ENCODE measurements at places on chromosomes 5 and 9.

DNA sequence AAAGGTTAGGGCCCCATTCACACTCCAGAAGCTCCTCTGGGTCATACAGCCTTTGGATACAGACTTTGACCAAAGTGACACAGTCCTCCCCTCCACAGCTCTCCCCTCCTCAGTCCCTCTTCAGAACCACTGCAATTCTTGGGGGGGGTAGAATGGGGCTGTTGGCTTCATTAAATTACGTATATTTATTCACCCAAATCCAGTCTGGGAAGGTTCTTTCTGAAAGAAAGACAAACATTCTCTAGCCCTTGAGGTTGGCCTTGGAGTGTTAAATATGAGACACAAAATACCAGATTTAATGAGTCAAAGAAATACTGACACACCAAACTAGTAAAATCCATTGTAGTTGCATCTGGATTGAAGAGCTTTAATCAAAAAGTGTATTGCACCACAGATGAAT is 16.1 kb downstream of the ARPC5L start:
- no peak for DNase-seq

GRCh38 chr5:85921590-85921989 is 696.2 kb upstream of the COX7C start:
- no peak for DNase-seq

GRCh38 chr9:21779397-21779796 is 23.0 kb upstream of the MTAP start:
- DNase-seq, result no peak

DNA sequence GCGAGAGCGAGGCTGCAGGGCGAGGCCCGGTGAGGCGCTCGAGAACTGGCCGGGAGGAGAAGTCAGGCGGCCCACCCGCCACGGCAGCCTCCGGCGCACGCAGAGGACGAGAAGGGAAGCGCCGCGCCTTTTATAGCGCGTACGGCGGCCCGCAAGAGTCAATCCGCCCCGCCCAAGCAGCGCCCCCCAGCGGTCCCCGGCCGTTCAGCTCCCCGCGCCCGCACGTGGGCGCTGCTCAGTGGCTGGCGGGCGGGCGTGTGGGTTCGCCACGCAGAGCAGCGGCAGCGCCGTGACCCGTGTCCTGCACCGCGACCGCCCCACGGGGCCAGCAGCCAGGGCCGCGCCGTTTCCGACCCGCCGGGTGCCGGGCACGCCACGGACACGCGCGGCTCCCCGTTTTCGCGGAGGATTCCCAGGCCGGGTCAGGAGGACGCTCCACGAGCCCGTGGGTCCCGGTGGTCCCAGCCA is 14.6 kb downstream of the LCN10 start:
- no peak for DNase-seq

DNA sequence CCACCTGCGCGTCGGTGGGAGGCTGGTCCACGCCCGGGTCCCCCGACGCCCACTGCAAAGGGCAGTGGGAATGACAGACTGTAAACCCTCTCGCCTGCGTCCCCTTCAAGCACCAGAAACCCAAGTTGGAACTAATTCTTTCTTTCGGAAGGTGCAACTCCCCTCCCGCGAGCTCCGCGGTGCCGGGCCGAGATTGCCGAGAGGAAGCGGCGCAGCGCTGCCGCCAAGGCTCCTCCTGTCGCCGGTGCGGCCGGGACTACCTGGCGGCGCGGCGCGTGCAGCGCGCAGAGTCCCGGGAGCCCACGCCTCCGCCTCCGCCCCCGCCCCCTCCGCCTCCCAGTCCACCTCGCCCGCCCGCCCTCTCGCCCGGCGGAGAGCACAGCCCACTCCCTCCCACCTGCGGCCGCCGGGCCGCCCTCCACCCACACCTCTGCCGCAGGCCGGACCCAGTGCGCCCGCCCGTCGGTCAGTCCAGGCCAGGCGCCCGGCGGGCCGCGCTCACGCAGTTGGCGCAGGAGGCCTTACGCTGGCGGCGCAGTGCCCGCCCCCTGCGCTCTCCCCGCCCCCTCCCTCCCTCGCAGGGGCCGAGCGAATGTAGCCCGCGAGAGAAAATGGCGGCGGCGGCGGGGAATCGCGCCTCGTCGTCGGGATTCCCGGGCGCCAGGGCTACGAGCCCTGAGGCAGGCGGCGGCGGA is at the start of gene MAP3K1:
TSS of gene MAP3K1 (plus strand) at position 587 of the 695 bp plus-strand sequence. CDS start at position 612, 25 bp downstream.
- peak; percentile 52 for DNase-seq

DNA sequence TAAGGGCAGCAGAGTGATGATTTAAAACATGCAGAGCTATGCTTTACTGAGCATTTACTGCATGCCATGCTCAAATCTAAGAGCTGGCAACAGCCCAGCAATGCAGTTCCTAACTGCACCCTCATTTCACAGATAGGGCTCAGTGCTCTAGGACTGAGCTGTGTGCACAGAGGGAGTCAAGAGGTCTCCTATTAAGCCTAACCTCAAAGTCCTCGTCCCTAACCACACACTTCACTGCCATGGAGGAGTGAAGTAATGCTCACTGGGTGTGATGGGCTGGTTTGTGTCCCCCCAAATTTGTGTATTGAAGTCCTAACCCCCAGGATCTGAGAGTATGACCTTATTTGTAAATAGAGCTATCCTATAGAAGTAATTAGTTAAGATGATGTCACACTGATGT is 25.9 kb downstream of the BARX1 start:
- DNase-seq, result no peak

DNA sequence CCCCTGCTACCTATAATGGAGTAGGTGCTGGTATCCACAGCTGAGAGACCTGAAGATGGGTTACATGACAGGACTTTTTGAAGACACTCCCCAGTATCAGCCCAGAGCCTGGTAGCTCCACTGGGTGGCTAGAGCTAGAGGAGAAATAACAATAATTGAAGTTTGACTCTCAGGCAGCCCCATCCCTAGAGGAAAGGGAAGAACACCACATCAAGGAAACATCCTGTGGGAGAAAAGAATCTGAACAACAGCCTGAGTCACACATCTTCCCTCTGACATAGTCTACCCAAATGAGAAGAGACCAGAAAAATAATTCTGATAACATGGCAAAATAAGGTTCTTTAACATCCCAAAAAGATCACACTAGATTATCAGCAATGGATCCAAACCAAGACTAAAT is 432.1 kb downstream of the CDH18 start:
- no peak for DNase-seq

DNA sequence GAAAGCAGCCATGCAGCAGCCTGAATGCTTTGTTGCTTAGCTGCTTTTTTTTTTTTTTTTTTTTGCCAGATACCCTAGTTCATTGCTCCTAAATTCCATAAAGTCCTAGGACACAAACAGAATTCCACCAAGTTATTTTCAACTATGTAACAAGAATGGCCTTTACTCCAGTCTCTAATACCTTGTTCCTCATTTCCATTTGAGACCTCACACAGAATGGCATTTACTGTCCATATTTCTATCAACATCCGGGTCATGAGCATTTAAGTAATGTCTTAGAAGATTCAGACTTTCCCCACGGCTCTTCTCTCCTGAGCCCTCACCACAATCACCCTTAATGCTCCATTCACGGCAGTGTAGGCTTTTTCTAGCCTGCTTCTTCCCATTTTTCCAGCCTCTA is 31.7 kb upstream of the FBXW11 start:
- DNase-seq, result no peak

- no peak for DNase-seq
Observed at GRCh38 chr9:135345775-135346433, 133.7 kb upstream of the PPP1R26 start.

DNA sequence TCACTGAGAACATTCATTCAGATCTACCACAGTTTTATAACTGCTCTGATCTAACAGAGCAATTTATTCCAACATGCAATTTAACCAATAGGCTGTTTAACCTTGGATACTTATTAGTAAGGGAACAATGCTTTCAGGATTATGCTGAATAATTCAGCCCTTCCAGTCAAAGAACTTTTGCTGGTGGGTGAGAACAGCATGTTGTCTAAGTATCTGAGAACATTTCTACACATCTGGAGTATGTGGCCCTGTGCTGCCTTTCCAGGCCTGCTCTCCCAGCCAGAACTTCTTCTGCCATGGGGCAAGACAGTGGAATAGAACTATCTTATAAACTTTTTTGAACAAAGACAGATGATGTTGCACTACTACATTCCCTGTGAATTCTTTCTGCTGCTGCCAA is 55.8 kb downstream of the NFIB start:
- no peak for DNase-seq

DNA sequence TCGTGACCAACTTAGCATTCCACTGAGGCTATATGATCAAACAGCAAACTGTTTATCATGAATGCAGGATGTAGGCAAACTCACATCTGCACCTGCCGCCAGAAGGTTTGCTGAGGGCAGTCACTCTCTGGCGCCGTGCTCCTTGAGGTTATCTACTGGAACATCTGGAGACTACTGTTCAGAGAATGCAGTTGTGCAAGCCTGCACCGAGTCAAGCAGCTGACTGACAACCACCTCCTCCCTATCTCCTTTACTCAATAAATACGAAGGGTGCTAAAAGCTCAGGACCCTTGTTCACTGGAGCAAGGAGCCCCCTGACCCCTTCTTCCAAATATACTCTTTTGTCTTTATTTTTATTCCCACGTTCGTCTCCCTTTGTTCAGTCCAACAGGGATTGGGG is 27.1 kb downstream of the CCDC125 start:
- DNase-seq, result no peak

DNA sequence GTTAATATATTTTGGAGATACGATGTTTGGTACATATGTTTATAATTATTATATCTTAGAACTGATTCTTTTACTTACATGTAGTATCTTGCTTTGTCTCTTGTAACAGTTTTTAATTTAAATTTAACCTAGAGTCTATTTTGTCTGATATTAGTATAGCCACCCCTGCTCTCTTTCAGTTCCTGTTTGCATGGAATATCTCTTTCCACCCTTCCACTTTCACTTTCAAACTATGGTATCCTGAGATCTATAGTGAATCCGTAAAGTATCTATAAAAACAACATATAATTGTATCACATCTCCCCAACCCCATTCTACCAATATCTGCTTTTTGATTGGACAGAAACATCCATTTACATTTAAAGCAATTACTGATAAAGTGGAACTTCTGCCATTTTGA is 7.2 kb downstream of the IRGM start:
- no peak for DNase-seq

DNA sequence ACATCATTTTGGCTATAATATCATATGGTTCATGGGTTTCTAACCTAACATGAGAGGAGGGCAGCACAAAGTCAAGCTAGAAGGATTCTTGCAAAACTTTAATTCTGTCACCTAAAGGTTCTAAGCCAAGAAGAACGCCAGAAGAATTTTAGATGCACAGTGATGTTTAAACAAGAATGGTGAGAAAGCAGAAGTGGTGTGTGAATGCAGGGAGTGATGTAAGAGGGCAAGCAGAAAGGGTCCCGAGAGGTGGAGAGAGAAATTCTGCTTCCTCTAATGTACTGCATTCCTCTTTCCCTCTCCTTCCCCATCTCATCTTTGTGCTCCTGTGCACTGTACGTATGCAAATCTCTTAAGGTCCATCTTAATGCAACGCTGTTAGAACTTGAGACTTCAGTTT is 2.1 kb upstream of the TRMO start:
- DNase-seq, result no peak

- DNase-seq, result no peak
Observed at GRCh38 chr5:181124526-181124925, 6.4 kb downstream of the OR2V1 start.

- no peak for DNase-seq
Observed at GRCh38 chr5:172542651-172543131, 88.4 kb upstream of the SH3PXD2B start.

DNA sequence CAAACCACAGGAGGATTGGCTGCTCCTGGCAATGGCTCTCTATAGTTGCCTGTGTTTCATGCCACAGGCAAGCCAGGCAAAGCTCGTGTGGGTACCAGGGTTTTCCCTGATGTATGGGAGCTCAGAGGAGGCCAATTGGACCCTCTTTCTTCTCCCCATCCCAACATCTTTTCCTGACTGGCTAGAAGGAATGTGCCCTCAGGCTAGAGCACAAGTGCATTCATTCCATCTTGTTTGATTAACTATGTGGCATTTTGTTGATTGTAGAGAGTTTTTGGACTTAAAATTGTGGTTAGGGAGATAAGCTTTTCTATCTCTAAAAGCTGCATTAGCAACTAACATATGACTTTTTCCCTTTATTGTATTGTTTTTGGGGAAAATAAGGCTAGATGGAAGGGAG is 561.3 kb downstream of the PSAT1 start:
- no peak for DNase-seq

DNA sequence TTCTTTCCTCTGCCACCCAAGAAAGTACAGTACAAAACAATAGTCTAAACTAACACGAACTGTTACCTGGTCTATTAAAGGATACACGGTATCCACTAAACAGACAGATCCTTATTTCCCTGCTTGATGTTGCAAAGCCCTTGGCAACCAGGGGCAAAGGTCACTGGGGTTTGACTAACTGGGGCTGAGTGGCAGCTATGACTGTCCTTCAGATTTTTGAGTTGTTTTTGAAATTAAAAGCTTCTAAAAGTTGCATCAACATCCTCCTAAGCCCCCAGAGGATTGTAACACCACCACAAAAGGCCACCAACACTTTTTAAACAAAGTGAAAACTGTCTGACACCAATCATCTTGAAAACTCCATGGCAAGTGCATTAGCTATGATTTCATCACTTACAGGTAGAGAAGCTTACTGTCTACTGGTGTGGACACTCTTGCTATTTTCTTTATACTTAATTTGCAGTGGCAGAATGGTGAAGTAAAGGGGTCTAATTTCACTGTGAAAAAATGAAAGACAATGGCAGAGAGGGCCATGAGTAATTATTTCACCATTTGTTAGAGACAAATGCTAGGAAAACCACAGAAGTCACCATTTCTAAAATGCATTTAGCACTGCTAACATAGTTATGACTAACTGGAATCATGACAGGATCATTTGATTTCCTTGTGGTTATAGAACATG is 292.4 kb downstream of the EFNA5 start:
- no peak for DNase-seq

DNA sequence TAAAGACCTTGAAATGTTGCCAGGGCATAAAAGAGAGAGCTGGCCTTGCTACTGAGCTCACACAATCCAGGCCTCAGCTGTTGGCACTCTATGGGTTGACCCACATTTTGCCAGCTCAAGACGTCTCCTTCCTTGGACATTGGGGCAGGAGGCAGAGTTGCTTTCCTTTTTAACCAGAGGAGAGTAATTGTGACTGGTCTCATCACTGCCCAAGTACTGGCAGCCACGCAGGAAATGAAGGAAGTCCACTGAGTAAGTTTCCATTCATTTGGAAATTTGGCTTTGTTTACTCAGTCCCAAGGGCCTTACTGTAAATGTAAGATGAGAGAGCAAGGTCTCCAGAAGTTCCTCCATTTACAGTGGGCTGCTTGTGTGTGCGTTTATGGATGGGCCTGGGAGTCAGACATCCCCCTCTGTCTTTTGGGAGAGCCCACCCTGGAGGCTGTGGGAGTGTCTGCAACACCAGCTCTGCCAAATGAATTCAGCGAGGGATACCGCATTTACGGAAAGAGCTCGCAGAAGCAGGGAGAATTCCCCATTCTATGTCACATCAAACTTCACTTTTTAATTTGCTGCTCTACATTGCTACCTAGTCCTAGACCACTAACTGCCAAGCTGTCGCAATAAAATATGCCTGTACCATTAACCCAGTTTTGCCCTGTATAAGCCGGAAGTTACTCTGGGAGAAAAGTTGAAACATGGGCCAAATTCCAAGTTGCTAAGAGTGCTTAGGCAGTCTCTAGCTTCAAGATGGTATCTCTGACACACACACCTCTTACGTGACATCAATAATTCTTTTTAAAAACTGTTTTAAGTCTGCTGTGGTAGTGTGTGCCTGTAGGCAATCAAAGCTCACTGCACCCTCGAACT is 24.5 kb upstream of the PDZD2 start:
- no peak for DNase-seq

GRCh38 chr9:37897665-37898064 is 6.3 kb downstream of the SLC25A51 start:
- no peak for DNase-seq

- DNase-seq, result no peak
Observed at GRCh38 chr9:110911659-110912418, 126.4 kb downstream of the LPAR1 start.

- DNase-seq, result no peak
Observed at GRCh38 chr5:134608555-134608954, 24.1 kb downstream of the SAR1B start.

Data from cortex of kidney (tissue), 1 donor.